Renal cortical epithelial cell (primary cell): ENCODE measurements at places on chromosomes 11 and 22.

DNA sequence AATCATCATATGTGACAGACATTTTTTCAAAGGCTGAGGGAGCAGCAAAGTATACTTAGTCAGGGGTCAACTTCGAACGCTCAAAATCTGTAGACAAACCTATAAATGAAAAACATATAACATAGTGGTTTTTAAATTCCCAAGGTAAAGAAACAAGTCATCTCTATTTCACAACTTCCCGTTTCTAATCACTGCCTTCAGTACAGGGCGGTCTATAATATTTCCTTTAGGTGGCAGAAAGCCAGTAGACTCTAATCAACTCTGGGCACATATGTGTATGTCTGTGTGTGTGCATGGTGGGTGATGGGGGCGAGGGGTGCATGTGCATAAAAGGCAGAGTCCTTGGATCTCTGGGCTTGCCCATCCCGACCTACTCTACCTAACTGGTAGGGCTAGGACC, 55.0 kb upstream of the ARFGAP3 start:
- no peak for DNase-seq

DNA sequence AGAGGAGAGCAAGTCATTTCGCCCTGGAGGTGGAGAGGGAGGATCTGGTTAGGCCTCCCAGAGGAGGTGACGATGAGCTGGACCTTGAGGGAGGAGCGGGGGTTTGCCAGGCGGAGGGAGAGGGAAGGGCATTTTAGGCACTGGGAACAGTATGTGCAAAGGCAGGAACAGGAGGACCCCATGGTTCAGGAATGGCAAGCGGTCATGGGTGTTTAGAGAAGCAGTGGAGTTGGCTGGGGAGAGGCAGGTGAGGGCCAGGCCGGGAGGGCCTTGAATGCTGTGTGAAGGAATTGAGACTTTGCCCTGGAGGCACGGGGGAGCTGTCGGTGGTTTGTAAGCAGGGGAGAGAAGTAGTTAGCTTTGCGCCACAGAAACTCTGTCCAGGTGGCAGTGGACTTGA, 10.3 kb downstream of the PRDM11 start:
- DNase-seq, result no peak

DNA sequence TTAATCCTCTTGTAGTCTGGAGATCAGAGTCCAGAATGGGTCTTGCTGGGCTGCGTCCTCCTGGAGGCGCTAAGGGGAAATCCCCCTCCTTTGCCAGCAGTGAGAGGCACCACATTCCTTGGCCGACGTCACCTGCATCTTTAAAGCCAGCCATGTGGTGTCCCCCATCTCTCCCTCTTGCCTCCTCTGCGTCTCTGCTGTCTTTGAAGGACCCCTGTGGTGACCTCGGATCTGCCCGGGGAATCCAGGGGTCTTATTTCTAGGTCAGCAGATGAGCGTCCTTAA, 27.2 kb upstream of the PARVB start:
- no peak for DNase-seq

DNA sequence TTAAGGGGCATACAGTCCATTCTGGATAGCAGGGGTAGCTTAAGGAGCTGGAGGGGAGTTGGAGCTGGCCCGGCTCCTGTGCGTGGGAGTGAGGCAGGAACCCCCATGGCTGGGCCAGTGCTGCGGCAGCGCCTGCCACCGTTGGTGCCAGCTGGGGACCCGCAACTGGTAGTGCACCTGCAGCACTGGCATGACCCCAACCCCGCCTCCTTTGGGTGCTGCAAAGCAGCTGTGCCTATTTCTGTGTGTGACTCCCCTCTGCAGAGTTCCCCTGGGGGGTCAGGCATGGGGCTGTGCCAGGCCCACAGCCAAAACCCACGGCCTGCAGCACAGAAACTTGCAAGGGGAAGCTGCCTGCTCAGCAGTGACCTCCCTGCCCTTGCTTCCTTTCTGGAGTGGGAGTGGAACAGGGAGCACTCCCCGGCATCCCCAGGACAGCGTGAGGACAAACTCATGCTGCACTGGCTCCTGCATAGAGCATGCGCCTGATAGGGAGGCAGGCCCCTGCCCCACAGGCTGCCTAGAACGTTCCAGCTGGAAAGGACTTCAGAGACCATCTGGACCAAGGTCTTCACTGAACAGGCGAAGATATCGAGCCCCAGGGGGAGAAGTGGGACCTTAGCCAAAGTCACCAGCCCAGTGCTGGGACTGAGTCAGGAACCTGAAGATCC, 26.2 kb upstream of the RAB1B start:
- no peak for DNase-seq

DNA sequence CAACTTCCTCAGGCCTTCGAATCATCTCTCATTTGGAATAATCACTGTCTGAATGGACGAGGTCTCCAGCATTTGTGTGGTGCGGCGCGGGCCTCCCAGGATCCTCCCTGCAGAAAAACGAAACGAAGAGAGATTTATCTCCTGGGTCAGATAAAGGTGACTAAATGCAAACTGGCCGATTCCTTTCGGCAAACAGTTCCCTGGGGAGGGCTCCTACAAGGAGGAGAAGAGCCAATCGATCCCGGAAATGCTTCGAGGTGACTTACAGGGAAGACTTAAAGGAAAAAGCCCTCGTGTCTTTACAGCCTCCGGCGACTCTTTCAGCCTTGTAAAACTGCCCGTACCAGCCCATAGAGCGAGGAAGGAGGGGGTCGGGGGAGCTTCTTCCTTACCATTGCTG, 126.5 kb downstream of the MIAT start:
- no peak for DNase-seq

GRCh38 chr22:49097171-49097925, 730.3 kb downstream of the BRD1 start:
- no peak for DNase-seq

DNA sequence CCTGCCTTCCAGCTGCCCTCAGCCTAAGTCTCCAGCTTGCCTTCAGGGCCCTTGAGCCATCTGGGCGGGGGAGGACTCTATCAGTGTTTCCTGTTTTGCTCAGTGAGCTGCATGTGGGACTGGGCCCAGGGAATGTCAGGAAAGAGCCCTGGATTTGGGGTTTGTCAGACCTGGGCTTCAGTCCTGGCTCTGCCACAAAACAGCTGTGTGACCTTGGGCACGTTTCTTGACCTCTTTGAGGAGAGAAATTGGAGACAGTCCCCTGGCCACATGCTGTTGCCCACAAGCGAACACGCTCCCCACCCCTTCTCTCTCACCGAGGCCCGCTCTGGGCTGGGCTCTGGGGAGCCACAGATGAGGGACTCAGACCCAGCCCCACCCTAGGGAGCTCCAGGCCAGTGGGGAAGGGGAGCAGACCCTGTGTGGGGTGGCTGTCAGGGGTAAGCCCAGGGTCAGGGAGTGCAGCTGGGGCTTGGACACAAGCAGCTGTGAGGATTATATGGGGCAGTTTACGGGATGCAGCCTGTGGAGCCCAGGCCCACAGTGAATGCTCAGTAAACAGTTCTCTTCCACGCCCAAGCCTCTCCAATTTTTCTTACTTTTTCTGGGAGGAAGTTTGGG, 12.3 kb downstream of the MYO7A start:
- DNase-seq, result no peak

GRCh38 chr11:9687711-9688477, 24.0 kb downstream of the SWAP70 start:
- peak; percentile 30 for DNase-seq

DNA sequence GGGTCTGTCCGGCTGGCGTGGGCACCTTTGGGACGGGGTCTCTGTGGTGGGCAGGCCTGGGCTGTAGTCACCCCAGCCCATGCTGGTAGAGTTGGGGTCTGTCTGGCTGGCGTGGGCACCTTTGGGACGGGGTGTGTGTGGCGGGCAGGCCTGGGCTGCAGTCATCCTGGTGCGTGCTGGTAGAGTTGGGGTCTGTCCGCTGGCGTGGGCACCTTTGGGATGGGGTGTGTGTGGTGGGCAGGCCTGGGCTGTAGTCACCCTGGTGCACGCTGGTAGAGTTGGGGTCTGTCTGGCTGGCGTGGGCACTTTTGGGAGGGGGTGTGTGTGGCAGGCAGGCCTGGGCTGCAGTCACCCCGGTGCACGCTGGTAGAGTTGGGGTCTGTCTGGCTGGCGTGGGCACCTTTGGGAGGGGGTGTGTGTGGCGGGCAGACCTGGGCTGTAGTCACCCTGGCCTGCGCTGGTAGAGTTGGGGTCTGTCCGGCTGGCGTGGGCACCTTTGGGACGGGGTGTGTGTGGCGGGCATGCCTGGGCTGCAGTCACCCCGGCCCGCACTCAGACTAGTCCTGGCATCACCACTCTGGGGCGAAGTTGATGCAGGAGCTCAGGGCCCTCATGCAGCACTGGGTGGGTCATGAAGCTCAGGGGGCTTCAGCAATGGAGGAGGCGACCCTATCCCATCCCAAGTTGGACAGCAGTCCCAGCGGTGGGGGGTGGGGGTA, 19.3 kb downstream of the PRR33 start:
- no peak for DNase-seq

DNA sequence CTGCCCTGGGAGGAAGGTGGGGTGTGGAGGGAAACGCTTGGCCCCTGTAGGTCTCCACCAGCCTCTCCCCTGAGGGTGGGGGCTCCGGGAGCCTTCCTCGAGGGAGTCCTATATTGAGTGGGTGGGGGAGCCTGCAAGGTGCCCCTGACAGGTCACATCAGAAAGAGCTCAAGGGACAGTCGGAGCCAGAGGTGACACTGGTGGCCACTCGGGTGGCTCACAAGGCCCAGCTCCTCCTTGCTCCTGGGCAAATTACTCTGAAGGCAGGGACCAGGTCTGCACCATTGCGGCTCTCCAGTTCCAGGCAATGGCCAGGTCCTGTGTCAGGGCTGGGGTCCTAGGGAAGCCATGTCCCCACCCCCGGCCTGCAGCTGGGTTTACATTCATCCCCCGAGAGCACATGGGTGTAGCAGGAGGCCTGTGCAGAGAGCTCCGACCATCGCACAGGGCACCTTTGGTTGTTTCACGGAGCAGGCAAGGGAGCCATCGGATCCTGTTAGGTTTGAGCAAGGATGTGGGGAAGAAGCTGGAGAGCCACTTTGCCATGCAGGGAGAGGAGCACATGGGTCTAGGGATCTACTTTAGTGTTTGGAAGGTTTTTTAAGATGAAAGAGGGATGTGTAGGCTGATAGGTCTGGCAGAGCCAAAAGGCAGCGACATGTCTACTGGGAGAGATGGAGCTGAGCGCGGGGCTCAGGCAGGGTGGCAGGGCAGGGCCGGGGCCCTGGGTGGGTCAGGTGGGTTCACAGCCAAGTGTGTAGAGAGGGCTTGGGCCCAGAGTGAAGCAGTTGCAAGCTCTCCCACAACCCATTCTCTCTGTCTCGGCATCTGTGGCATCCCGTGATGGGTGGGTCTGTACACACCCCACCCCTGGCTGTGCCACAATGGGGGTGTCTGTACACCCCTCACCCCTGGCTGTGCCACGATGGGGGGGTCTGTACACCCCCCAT, 14.8 kb downstream of the CCND1 start:
- no peak for DNase-seq

GRCh38 chr11:62273789-62274275, 3.9 kb downstream of the SCGB2A2 start:
- DNase-seq, result no peak

GRCh38 chr22:19707347-19708290, 6.7 kb upstream of the SEPTIN5 start:
- DNase-seq, result no peak

GRCh38 chr11:96021901-96022650, 98.2 kb upstream of the MTMR2 start:
- DNase-seq, result no peak

DNA sequence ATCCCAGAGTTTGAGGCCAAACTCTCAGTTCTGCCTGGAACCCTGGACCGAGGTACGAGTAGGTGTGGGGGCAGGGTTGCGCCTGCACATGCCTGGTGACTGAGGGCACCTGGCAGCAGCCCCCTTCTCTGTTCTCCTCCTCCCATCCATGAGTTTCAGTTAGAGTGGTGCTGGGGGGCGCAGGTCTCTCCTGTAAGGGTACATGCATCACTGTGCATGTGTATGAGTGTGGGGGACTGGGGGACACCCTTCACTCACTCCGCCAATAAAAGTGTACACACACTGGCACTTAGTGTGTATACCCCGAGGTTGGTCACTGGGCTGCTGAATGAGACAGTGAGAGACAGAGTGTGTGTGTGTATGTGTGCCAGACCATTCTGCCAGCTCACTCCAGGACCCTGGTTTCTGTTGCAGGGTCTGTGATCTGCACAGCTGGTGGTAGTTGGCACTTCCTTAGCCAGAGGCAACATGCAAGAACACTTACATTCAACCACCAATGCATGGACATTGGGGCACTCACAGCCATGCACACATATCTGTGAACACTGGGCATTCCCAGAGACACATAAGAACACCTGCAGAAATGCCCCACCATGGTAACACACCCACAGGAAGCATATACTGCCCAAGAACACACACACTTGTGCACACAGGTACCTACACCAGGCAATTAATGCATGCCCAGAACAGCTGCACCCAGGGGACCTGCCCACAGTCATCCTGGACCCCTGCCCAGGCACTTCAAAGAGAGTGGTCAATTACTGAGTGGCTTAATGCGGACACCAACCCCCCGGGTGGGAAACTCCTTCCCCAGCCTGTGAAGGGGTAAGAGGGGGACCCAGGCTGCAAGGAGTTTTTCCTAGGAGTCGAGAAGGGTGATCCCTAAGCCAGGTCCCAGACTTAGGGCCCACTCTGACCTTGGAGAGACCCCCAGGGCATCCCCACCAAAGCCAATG, 1.2 kb upstream of the NRXN2 start:
- DNase-seq, result no peak

DNA sequence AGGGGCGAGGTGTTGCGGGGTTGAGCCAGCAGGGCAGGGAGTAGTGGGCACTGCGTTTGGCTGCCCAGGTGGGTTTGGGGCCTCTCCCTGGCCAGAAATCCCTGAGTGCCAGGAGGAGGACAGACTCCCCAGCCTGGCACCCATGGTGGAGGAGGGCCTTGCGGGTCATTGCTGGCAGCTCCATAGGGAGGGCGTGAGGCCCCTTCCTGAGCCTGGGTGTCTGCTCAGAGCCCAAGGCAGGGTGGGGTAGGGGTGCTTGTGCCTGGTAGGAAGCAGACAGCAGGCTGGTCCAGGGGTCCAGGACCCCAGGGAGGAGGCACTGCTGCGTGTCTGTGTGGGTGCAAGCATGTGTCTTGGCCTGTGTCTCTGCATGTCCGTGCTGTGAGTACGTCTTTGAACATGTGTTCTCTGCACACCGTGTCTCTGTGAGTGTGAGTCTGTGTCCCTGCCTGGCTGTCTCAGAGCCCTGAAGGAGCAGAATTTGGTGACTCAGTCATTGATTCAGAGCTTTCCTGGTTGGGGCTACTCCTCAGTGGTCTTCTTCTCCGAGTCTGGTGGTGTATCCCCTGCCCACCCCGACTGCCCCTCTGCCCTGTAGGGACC, 3.9 kb downstream of the TSPAN4 start:
- DNase-seq, result no peak

GRCh38 chr11:59255281-59255680, 42.6 kb upstream of the MPEG1 start:
- DNase-seq, result no peak
